ENCODE measurements at places on chromosomes 3 and 15. TPM values are rescaled to one million over a fixed set of nuclear protein-coding genes. Genes with fewer than 3 reads are reported as not detected.

Gene AP3B2
- 0.84 TPM for total RNA-seq

Gene GOLGA6L10
- total RNA-seq = 0.77 TPM

Gene MEGF11
- total RNA-seq = not detected

Gene ATG3
- total RNA-seq = 57.0 TPM

Gene U2SURP
- 68.2 TPM for total RNA-seq

Gene CIDEC
- total RNA-seq = 880 TPM

Gene RBSN
- 26.0 TPM for total RNA-seq

Gene CLDN16
- total RNA-seq = not detected

Gene TEX55
- not detected for total RNA-seq

Gene INSYN1
- 5.0 TPM for total RNA-seq

Gene C3orf18
- 8.9 TPM for total RNA-seq

Gene C3orf80
- 0.87 TPM for total RNA-seq

Gene GOLGA6A
- not detected for total RNA-seq

Gene SAMMSON
- not detected for total RNA-seq

Gene BCHE
- 4.1 TPM for total RNA-seq

Gene CHL1
- 36.4 TPM for total RNA-seq

Gene SLC24A5
- not detected for total RNA-seq

Gene TGM5
- total RNA-seq = 0.45 TPM

Gene SPTBN5
- total RNA-seq = 1.6 TPM
